Activated CD8-positive, alpha-beta memory T cell treated with anti-CD3 and anti-CD28 coated beads for 48 hours (primary cell): ENCODE measurements at places on chromosomes 3 and 15.

GRCh38 chr3:69182588-69183316, 60.4 kb upstream of the LMOD3 start:
- no peak for DNase-seq

DNA sequence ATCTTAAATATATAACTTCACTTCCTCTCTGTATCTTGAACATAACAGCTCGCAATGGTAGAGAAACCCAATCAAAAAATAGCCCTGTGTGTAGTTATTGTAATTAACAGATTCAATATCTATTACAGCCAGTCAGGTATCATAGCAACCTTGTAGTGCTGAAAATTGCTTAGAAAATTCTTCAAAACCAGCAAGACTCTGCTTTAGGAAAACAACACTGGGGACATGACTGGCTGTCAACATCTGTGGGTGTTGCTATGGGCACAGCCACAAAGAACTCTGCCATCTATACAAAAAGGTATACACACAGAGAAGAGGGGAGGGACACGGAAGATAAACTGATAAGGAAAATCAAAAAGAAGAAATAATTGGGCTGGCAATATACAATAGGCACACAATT, 101.2 kb downstream of the WDR72 start:
- no peak for DNase-seq

DNA sequence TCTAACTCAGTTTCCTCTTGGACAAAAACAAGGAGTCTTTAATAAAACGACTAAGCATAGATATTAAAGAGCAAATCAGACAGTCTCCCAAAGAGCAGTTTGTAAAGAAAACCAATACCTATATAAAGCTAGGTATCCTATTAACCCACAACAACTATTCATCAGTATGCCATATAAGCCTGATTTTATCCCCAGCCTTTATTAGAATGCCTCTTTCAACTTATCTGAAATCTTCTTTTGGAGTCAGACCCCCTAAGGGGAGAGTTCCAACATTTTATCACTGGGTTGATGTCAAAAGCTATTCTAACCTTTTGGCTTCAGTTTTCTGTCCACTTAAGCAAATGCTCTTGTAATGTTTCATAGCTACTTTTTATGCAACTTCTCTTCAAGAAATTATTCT, 17.8 kb downstream of the MAP2K5 start:
- no peak for DNase-seq

GRCh38 chr3:149470381-149470780, 4.1 kb upstream of the TM4SF4 start:
- no peak for DNase-seq

DNA sequence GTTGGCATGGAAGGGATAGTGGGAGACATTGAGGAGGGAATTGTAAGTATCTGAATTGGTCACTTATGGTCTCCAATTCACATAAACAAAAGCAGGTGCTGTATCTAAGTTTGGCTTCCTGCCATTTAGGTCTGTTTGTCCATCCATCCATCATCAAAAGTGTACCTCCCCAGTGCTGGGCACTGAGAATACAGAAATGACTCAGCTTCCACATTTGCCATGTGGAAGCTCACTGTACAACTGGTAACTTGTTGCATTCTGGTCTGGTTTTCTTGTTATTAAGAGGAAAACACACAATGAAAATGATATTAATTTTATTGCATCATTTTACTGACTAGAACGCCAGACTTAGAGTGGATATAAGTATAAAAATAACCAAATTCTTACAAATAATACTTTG, 30.9 kb upstream of the MUC13 start:
- no peak for DNase-seq

DNA sequence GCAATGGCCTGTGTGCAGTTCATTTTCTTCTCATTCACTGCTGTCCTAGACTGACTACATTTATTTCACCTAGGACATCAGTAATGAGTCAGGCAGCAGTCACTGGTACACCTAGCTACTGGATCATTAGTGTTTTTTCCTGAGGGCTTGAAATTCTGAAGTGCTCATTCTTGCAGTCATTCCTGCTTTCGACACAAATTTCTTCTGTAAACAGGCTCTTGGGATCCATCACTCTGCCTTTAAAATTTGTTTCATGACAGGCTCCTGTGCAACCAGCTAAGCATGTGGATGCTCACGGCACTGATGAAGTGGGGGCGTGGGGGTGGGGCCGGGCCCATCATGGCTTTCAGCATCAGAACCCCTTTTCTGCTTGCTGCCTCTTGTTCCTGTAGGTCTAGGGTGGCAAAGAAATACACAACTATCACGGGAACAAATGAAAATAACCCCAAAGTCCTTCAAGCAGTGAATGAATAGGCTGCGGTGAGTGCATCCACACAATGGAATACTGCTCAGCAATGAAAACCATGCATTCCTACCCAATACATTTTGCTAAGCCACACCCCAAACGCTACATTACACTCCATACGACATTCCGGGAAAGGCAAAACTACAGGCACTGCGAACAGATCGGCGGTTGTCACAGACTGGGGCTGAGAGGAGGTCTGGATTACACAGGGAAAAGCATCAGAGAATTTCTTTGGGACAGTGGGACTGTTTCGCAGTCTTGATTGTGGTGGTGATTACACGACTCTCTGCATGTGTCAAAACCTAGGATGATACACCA, 9.3 kb upstream of the MELTF start:
- DNase-seq: no peak

DNA sequence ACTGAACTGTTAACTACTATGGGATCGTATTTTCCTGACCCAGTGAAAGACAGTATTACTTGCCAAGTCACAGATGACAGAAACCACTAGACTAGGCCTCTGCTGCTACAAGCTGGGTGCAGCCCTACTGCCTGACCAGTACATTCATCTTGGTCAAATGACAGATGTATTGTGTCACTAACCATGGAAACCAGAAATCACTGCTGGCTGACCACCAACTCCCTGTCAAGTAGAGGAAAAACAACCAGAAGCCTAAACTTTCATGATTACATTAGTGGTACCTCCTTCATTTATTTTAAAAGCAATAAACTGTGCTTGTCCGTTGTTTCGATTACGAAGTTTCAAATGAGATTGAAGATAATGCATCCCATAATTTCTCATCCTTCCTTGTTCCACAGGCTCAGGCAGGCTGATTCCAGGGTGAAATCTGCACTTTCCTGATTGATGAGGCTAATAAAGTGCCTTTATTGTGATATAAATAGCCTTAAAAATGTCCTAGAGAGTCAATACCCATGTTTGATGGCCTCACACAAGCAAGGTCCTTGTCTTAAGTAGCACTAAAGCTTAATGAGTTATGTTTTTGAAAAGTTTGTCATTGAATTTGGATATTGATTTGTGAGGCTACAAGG, 309.7 kb downstream of the LSAMP start:
- DNase-seq: no peak

- DNase-seq: no peak
Observed at GRCh38 chr15:77974098-77974414, 103.5 kb downstream of the TBC1D2B start.

DNA sequence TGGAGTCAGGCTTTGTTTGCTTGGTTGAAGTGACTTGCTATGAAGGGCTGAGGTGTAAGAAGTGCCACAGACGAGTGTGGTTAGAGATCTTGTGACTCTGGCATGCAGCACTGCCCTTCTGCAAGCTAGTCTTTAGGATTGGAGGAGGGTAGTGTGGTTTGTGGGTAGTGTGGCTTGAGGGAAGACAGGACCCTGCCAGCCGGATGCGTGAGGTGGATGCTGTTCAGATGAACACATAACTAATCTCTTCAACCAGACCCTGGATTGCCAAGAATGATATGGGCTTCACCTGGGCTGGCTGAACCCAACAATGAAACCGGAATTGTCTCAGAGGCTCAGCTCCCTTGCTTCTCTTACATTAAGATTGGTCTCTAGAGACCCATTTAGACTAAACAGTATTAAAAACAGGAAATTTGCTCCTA, 32.7 kb downstream of the STARD9 start:
- no peak for DNase-seq

- DNase-seq: no peak
Observed at GRCh38 chr3:197801891-197802778, 11.1 kb downstream of the LRCH3 start.

- no peak for DNase-seq
Observed at GRCh38 chr3:76369170-76369569, 583.8 kb upstream of the ZNF717 start.

GRCh38 chr3:62375655-62376453, 2.5 kb upstream of the FEZF2 start:
- DNase-seq: no peak

DNA sequence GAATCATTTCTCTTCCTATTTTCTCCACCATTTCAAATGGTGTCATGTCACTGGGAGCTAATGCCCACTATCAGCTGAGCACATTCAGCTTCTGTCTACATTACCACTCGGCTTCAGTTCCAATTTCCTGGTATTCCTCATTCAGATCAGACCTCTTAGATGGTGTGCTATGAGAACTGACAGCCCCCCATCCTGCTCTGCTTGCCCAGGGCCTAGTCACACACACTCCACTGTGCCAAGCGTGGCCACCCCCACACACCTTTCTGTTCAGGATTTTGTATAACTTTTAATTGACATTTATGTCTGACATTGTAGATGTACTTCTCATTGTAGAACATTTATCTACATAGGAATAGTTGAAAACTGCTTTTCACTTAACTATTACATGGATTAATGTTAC, 146.8 kb downstream of the CDIN1 start:
- DNase-seq: no peak

GRCh38 chr3:138019281-138020069, 9.5 kb downstream of the CLDN18 start:
- DNase-seq: no peak

GRCh38 chr3:16061491-16061890, 113.0 kb upstream of the GALNT15 start:
- no peak for DNase-seq

DNA sequence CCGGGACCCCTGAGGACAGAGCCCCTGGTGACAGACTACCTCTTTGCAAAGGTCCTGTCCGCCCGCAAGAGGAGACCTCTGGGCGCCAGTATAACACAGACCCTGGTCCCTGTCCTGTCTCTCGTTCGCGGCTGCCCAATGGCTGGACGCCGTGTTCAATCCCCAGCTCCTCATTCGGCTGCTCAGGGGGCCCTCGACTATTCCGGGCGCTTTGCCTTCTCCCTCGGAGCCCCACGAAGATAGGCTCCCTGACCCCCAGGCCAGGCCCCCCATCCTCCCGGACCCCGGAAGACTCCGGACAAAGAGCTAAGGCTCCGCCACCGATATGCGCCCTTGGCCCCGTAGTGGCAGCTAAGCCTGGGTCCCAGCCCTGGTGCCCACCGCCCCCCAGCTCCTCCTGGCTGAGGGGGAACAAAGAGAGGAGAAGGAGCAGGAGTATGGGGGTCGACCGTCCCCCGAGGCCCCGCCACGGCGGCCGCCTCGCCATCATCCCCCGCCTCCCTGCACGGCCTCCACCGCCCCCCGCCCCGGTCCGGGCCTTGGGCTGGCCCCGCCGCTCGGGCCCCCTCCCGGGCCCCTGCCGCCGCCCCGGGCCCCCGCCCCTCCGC, 437 bp downstream of the CELSR3 start:
- no peak for DNase-seq

- no peak for DNase-seq
Observed at GRCh38 chr15:88635318-88635717, 3.5 kb upstream of the ISG20 start.

DNA sequence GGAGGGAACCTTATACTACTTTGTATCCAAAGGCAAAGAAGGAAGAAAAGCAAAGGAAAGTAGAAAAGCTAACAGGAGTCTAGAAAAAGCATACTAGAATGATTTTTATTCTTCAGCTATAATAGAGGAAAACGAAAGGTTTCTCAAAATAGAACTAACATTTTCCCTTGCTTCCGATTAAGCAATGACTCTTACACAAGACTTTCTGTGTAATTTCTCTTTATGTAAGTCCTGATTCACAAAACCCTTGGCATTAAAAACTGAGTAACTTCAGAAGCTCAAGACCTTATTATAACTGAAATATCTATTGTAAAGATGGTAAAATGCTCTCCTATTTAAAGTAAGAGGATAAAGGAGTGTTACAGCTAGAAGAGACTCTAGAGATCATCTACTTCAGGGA, 97.4 kb downstream of the DTWD1 start:
- DNase-seq: no peak

DNA sequence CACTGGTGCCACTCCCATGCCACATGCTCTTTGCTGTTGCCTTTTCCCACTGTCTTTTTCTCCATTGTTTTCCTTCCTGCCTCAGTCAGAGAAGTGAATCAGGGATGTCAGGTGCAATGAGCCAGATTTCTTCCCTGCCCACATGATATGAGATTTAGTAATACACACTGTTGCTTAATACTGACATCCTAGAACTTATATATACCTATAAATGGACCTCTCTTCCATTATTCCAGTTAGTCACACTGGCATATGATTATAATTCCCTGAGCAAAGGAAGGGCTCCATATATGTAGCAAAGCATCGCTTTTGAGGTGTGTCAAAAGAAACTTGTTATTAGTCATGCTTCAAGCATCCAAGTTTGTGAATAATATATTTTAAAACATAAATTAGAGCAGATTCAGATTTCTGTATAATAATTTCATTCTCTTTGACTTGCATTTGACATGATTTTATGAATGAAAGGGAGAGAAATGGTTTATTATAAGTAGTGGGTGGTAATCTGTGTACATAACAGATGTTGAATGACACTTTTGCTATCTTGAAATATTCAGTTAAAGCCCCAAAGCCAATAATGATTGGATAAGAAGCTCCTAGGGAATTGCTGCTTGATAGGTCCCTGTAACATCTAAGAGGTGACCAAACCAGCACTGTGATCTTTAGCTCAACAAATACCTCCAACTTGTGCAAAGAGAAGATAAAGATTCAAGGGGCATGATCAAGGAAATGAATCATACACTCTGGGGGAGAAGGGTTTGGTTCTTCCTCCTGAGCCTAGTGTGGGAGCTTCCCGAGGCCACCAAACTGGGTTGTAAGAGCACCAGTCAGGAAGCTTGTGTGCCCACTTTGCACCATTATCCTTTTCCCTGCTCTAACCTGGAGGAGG, 48.6 kb downstream of the CHST2 start:
- no peak for DNase-seq

DNA sequence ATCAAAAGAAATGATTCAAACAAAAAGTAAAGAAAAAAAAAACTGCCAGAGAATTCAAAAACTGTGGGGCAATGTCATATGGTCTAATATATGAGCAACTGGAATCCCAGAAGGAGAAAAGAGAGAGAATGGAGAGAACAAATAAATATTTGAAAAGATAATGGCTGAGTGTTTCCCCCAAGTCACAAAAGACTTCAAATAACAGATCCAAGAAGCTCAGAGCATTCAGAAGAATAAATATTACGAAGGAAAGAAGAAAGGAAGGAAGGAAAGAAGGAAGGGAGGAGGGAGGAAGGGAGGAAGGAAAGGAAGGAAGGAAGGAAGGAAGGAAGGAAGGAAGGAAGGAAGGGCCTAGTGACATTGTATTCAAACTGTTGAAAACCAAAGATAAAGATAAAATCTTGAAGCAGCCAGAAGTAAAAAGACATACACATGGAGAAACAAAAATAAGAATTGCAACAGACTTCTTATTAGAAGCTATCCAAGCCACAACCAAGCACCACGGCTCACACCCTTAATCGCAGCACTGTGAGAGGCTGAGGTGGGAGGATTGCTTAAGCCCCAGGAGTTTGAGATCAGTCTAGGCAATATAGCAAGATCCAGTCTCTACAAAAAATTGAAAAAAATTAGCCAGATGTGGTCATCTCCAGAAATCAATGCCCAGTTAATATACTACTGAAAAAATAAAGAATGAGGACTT, 118.9 kb upstream of the IGSF10 start:
- DNase-seq: no peak
